Stimulated activated CD8-positive, alpha-beta memory T cell treated with anti-CD3 and anti-CD28 coated beads, Interleukin-12 subunit alpha, Interleukin-12 subunit beta, amount 100 ng/mL, for 1 hour (primary cell): ENCODE measurements at places on chromosomes 1 and 21.

GRCh38 chr1:156347331-156347730, 9.0 kb downstream of the TSACC start:
- no peak for DNase-seq

DNA sequence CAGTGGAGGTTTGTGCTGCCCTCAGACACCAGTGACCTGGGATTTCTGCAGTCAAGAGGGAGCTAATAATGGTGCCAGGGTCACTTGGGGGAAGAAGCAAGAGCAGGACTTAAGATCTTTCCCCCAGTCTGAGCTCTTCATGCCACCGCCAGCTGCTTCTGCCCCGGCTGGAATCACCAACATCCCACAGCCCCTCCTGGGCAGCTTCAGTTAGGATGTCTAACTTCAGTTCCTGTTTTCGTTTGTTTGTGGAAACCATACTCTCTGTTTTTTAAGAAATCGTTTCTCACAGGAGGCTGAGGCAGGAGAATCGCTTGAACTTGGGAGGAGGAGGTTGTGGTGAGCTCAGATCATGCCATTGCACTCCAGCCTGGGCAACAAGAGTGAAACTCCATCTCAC, 25.6 kb upstream of the PRDM2 start:
- DNase-seq = no peak

GRCh38 chr1:70290218-70290617, 64.3 kb downstream of the ANKRD13C start:
- no peak for DNase-seq

GRCh38 chr1:113770031-113770430, 10.7 kb upstream of the PHTF1 start:
- DNase-seq = no peak

DNA sequence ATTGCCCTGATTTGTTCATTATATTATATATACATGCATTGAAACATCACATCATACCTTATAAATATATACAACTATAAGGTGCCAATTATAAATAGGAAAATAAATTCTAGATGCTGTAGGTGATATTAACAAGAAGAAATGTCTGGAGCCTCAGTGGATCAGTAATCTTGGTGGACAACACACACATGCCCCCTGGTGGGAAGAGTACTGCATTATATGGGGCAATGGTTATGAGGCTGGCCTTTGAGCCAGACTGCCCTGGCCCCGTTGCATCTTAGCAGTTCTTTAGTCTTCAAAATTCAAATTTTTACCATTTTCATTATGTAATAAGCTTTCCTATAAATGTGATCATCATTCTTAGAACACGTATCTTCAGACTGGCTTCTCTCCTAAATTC, 335.0 kb upstream of the GREM2 start:
- no peak for DNase-seq

DNA sequence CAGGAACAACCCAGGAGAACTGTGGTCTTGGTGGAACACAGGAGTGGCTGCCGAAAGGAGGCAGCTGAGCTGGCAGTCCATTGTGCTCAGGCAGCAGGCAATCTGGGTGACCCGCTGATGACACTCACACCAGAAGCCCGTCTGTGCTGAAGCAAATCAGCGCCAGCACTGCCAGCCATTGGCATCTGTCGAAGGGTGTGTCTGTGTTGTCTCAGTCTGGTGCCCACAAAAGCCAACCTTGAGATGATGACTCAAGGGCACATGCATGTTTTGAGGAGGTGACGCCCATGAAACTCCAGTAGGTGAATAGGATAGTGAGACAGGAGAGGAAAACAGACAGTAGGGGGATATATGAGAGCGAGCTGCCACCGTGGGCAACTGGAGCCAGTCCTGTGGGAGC, 167.3 kb downstream of the KAZN start:
- no peak for DNase-seq

GRCh38 chr21:34517491-34518245, 5.7 kb upstream of the KCNE1 start:
- DNase-seq = no peak

- no peak for DNase-seq
Measured at GRCh38 chr1:174800216-174800851, 199.4 kb upstream of the CACYBP start.

- DNase-seq = no peak
Measured at GRCh38 chr1:185419718-185420117, 102.7 kb upstream of the IVNS1ABP start.
